ENCODE measurements at places on chromosomes 13 and 19.
A peak's percentile ranks its signal among the peaks of the same experiment; 100 is the strongest.

DNA sequence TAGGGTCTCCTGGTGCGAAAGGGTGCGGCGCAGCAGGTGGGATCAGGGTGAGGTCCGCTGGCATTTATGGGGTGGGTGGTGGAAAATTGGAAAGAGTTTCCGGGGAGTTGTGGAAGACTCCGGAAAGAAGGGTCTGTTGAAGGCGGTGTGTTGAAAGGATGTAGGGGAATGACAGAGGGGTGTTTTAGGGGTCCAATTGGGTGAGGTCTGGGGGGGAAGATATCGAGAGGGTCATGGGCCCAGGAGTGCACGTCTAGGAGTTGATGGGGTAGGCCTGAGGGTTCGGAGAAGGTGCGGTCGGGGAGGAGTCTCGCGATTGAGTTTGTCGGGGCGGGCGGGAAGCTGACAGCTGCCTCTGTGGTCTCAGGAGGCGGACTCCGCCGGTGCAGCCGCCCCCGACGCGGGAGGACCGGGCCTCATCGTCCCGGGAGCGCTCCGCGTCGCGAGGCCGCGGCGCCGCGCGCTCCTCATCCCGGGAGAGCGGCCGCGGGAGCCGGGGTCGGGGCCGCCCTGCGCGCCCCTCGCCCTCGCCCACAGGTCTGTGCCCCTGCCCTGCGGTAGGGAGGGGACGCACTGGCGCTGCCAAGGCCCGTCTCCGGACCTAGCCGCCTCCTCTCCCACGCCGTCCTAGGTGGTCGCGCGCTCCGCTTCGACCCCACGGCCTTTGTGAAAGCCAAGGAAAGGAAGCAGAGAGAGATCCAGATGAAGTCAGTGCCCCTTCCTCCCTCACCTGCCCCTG, 7.0 kb downstream of the PGLYRP1 start:
- no peak for DNase-seq

GRCh38 chr13:110311443-110312338, 4.6 kb downstream of the COL4A2 start:
- DNase-seq: no peak

GRCh38 chr13:57286511-57287098, 119.6 kb downstream of the PRR20E start:
- DNase-seq: no peak

GRCh38 chr19:27738569-27739193, 1474.3 kb downstream of the UQCRFS1 start:
- DNase-seq: no peak

GRCh38 chr13:101452519-101453485, at the start of gene ITGBL1:
TSS of gene ITGBL1 (plus strand) at chr13:101452675. CDS start at chr13:101452834, 159 bp downstream.
- peak; percentile 64 for DNase-seq

- DNase-seq: peak; percentile 20
Measured at GRCh38 chr19:53388904-53389303, 6.0 kb upstream of the ZNF765 start.

- DNase-seq: no peak
Measured at GRCh38 chr13:91426913-91427312, 28.5 kb downstream of the GPC5 start.

DNA sequence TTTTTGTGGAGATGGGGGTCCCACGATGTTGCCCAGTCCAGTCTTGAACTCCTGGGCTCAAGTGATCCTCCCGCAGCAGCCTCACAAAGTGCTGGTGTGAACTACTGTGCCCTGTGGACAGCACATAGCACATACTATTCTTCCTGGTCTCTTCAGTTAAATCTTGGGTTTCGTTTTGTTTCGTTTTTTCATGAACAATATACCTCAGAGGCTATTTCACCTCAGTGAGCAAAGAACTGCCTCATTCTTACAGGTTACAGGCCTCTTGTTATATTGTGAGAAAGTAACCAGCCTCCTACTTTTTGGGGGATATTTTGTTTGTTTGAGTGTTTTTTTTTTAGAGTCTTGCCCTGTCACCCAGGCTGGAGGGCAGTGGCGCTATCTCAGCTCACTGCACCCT, 1.3 kb upstream of the C3 start:
- DNase-seq: no peak

DNA sequence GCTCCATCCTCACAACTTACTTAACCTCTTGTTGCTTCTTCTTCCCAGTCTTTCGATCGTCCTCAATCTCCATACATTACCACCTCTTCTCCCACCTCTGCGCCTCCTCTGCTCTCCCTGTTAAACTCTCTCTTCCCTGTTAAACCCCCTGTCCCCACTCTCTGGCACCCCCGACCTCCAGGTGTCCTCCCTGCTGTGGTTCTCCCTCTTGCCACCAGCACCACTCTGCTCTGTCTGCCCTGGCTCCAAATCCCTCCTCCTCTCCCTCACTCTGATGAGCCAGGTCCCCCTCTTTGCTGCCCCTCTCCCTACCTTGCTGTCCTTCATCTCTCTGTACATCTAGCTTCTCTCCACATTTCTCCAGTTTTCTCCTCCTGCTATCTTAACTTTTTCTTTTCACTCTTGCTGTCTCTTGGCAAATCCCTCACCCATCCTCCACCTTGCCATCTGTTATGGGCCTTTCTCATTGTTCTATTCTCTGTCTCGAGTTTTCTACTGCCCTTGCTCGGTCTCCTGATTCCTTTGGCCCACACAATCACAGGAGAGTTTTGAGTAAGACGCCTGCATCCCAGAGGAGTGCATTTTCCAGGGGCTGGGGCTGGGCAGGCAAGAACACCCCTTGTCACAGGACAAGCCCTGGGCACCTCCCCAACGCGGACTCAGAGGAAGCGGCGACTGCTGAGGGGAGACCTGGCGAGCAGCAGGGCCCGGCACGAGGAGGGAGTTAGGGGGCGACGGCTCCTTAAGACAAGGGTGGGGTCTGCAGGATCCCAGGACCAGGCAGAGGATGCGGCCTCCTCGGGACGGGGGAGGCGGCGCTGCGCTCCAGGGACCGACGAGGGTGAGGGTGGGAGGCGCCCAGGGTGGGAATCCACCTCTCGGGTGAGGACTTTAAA, 21.4 kb upstream of the ERVV-1 start:
- DNase-seq: peak; percentile 41

DNA sequence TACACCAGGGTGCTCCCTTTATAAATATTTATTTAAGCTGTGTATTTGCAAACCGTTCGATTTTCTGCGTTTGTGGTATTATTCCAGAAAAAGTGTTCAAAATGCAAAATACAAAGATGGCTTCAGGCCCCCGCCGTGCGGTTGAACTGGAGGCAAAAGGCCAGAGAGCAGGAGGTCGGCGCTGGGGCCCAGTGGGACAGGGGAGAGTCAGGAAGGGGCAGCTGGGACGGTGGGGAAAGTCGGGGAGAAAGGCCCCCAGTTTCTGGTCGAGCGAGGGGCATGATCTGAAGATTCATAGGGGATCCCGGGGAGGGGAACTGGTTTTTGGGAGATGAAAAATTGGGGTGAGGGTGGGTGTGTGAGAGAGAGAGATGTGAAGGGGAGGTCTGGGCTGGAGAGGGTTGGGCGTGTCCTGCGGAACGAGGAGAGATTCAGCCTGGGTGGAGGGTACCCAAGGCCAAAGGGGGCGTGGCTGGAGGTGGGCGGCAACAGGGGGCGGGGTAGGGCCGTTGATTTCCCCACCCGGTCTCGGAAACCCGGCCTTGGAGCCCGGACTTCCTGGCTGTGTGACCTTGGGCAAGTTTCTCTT, 678 bp downstream of the ISOC2 start:
- peak; percentile 76 for DNase-seq

DNA sequence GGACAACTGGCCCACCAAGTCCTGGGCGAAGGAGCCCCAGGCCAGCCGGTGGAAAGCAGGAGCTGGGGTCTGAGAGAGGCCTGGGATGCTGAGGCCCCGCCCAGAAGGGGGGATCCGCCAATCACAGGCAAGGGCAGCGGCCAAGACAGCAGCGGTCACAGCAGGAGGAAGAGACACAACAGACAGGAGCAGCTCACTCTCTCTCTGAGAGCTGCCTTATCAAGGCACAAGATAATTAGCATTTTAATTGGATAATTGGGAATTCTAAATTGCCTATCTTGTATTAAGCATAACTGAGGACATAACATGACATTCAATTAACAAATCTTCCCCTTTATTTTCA, 46.2 kb downstream of the CEBPG start:
- no peak for DNase-seq

DNA sequence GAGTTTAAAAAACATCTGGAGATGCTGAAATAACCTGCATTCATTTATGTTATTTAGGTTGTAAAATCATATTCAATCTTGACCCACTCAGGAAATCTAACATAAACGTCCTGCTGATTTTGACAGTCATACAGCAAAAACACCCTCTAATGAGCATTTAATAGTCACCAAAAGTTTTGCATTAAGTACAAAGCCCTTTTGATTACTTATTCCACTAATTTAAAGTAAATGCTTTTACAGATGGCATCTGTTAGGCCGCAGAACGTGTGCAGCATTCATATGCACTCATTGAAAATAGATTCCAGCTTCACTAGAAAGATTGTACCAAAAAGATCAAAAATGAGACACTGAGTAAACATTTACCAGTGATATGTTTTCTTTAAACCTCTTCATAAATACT, 1295.1 kb downstream of the EFNB2 start:
- DNase-seq: no peak

DNA sequence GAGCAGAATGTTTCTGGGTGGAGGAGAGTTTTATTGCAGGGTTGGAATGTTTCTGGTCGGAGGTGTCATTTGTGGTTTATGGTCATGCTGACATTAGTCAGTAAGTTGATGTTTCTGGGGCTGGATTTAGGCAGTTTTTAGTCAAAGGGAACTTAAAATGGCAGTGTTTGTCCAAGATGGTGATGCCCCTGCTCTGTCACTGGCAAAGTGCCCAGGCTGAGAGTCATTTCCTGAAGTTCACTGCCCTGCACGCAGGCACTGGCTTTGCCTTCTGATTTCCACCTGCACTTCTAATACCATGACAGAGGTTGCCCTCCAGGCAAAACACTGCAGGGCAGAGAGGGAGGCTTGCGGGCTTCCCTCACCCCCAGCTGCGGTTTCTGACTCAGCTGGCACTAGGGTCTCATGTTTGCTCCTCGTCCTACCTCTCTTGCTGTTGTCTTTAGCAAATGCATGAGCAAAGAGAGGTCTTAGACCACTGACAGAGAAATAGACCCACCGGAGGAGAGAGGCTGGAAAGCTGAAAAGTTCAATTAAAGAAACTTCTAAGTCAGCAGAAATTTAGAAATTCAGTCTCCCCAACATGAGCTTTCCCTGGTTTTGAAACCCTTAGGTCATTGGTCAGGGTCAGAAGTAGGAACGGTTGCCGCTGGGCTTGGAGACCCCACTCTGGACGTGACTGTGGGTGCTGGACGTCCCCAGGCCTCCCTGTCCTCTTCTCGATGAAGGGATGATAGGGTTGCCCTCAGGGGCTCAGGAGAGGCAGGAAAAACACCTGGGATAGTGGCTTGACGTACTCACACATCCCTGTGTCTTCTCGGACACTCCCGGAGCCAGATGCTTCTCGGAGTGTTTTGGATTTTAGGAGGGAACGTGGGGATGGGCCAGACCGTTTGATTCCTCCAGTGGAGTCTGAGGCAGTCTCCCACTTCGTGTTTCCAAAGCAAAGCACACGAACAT, 26.3 kb downstream of the TMEM255B start:
- DNase-seq: peak; percentile 97

DNA sequence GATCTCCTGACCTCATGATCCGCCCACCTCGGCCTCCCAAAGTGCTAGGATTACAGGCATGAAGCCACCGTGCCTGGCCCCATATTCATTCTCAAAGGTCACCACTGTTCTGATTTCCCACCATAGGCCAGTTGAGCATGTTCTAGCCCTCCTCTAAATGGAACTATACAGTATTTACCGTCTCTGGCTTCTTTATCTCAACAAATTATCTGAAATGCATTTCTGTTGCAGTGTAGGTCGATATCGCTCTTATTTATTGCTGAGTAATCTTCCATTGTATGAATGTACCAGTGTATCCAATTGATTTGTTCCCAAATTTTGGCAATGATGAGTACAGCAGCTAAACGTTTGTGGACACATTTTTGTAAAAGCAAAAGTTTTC, 15.4 kb downstream of the SLC1A5 start:
- no peak for DNase-seq

- peak; percentile 63 for DNase-seq
Measured at GRCh38 chr19:43306097-43306496, 36.8 kb upstream of the PSG9 start.

DNA sequence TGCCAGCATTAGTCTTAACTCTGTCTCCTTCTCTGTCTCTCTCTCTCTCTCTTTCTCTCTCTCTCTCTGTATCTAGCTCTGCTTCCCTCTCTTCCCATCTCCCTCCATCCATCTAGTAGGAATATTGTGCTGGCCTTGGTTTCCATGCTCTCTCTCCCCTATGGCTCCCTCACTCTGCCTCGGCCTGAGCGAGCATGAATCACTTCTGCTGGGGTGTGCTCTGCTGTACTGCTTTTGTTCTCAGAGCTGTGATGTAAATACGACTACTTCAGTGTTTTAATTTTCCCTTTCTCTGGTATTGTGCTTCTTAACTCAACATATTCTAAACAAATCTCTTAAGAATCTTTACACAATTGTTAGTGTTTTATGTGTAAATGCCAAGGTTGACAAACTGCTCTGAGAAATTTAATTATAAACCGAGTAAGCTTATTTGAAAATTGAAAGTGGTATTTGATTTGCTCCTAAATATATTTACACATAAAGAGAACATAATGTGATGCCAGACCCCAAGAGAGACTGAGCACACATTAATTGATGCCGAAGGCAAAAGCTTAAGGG, 211.5 kb upstream of the KL start:
- peak; percentile 47 for DNase-seq

GRCh38 chr19:8484331-8484894, 18.0 kb downstream of the PRAM1 start:
- DNase-seq: no peak

DNA sequence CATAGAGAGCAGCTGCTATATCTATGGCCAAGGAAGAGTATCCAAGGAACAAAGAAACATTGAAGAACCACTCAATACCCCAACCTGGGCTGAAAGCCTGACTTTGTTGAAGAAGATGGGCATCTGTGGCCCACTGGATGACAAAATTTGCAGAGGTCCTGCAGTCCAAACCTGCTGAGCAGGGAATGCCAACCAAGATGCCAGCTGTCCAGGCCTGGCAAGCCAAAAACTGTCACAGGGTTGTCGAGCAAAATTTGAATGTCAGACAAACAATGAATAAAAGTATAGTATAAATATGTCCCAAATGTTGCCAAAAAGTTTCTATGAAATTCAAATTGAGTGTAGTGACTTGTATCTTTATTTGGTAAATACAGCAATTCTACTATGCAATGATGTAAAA, 1040.2 kb downstream of the PCDH9 start:
- no peak for DNase-seq

- peak; percentile 8 for DNase-seq
Measured at GRCh38 chr13:106036870-106037269, 498.6 kb downstream of the EFNB2 start.

GRCh38 chr13:97307882-97308624, 85.9 kb downstream of the MBNL2 start:
- DNase-seq: peak; percentile 85

GRCh38 chr19:3282155-3282554, 57.7 kb downstream of the CELF5 start:
- no peak for DNase-seq

GRCh38 chr19:34082289-34083077, 89.8 kb upstream of the LSM14A start:
- peak; percentile 17 for DNase-seq

- DNase-seq: no peak
Measured at GRCh38 chr19:53657778-53658177, 26.0 kb downstream of the DPRX start.
